ENCODE measurements at places on chromosomes 1 and 21.

DNA sequence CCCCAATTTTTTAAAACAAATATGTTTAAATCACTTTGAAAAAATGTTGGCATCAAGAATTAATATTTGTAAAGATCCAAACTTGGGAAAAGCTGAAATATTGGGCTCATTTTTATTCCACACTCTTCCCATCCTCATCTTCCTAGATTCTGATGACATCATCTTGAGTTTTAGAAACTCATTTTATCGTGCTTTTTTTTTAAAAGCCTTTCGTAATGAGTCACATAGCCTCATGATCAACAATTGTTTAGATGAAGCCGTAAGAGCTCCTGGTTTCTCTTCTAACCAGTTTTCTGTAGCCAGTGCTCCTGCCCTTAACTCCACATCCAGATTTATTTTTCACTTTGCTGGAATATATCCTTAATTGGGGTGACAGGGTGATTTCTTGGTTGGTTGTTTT, 78.6 kb downstream of the POFUT2 start:
- DNase-seq = no peak

DNA sequence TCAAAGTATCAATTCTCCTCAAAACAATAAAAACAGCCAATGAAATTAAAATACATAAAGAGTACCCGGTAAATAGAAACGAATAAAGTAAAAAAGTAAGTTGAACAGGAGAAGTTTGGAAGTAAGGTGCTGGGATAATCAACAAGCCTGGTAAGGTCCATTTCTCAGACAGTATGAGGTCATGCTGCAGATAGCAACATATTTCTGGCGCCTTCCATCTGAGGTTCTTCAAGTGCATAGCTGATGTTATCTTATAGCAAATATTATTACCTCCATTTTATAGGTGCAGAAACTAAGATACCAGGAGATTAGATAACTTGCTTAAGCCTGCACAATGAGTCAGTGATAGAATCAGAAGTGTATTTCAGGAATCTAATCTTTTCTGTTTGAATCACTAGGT, 23.7 kb upstream of the CEP350 start:
- no peak for DNase-seq

GRCh38 chr1:91725989-91726721, 159.8 kb downstream of the TGFBR3 start:
- DNase-seq = no peak

DNA sequence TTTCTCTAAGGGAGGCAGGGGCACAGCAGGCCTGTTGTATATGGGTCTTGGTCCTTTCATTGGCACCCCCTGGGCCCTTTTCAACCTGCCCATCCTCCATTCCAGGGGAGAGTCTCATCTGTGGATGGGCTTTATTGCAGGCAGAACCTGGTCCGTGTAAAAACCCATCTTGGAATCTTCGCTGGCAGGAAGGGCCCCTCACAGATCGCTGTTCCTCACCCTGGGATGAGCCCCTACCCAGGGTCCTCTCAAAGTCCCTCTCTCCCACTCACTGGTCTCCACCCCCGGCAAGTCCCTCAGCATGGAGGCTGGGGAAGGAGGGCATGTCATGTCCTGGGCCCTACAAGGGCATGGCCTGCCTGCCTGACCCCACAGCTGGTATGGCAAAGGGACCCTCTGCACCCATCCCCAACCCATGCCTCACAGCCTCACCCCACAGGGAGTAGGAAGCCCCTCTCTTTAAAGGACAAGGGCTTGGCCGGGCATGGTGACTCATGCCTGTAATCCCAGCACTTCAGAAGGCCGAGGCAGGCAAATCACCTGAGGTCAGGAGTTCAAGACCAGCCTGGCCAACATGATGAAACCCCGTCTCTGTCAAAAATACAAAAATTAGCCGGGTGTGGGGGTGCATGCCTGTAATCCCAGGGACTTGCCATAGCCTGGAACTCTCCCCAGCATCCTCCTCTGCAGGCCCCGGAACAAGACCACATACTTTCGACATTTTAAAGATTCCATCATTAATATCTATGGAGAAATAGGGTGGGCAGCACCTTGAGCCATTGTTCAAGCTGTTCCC, 13.2 kb upstream of the CDA start:
- no peak for DNase-seq

DNA sequence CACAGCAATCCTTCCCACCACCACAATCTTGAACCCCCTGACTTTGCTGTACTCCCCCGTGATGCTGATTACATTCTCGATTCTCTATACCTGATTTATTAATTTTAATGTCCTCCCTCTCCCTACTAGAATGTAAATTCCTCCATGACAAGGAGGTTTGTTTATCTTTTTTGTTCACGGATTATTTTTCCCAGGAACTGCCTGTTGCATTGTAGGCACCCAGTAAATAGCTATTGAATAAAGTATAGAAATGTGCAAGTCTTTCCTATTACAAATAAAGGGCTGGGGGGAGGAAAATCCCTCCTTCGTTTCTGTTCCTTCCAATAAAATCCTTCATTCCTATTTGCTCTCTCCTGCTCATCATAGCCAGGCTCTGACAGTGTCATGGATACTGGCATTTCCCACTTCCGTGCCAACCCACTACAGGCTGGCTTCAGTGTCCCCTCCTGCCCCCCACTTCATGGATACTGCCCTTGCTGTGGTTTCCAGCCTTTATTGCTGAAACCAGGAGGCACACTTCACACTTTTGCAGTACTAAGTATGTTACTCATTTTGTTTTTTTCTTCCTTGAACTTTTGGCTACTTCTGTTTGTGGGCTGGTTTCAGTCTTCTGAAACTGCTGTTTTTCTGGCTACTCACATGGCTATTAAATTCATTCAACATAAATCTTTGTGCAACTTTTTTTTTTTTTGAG, 7.5 kb downstream of the KIF1B start:
- no peak for DNase-seq

DNA sequence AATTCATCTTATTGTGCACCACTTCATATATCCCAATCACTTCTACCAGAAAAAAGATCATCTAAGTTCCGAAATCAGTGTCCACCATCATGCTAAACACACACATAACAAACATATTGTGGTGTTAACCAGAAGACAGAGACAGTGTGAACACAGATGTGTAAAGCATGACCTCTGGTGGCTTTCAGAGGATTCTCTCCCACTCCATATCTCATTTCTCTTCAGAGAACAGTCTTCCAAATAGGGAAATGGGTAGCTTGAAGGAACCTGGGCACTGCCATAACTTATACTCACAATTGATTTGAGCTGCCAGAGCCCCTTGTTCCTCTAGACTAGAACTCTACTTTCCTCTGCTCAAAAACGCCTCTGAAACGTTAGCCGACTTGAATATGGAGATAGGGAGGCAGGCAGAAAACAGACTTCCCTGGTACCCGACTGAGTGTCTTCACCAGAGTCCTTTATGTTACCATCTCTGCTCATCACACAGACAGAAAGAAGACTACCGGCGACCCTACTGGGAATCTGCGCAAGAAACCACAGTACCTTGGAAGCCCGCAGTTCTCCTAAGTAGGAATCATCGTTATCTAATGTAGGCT, 1.8 kb upstream of the ELAPOR1 start:
- peak; percentile 41 for DNase-seq

- DNase-seq = peak; percentile 19
Observed at GRCh38 chr1:41313661-41314131, 47.5 kb upstream of the FOXO6 start.

DNA sequence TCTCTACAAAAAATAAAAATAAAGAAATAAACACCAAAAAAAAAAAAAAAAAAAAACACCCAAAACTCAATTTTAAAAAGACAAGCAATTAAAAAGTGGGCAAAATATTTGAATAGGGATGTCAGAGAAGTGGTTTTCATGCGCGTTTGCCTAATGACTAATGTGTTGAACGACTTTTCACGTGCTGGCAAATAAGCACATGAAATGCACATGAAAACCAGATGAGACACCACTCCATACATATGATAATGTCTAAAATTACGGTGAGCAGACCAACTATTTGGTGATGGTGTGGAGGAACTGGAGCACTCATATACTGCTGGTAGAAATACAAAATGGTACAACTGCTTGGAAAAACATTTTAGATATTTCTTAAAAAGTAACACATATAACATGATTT, 39.4 kb upstream of the UHMK1 start:
- DNase-seq = no peak

- no peak for DNase-seq
Observed at GRCh38 chr21:34110594-34111202, 37.3 kb downstream of the MRPS6 start.

- no peak for DNase-seq
Observed at GRCh38 chr1:27970401-27970800, 10.6 kb downstream of the XKR8 start.

GRCh38 chr1:36326499-36326898, 3.1 kb upstream of the EVA1B start:
- DNase-seq = no peak

GRCh38 chr21:31558189-31558961, 101.1 kb upstream of the SOD1 start:
- DNase-seq = peak; percentile 30

- DNase-seq = no peak
Observed at GRCh38 chr1:4512636-4513035, 141.8 kb upstream of the AJAP1 start.

DNA sequence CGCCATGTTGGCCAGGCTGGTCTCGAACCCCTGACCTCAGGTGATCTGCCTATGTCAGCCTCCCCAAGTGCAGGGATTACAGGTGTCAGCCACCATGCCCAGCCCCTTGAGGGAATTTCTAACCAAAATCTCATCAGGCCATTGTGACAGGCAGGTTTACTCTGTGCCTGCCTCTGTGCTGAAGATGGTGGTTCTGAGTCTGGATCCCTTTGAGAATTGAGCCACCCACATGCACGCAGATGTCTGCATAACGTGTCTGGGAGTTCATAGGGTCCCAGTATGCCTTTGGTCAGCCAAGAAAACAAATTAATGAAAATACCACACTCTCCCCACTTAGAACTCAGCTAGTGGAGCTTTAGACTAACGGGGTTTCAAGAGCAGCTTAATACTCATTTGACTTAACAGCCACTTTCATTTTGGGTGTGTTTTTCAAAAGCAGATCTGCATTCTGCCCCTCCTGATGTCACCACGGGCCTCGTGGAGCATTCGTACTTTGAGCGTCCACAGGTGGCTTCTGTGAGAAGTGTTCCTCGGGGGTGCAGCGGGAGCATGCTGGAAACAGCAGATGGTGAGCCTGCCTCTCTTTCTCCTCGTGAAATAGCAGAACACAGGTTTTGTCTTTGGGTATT, 45.3 kb downstream of the DIP2A start:
- no peak for DNase-seq

DNA sequence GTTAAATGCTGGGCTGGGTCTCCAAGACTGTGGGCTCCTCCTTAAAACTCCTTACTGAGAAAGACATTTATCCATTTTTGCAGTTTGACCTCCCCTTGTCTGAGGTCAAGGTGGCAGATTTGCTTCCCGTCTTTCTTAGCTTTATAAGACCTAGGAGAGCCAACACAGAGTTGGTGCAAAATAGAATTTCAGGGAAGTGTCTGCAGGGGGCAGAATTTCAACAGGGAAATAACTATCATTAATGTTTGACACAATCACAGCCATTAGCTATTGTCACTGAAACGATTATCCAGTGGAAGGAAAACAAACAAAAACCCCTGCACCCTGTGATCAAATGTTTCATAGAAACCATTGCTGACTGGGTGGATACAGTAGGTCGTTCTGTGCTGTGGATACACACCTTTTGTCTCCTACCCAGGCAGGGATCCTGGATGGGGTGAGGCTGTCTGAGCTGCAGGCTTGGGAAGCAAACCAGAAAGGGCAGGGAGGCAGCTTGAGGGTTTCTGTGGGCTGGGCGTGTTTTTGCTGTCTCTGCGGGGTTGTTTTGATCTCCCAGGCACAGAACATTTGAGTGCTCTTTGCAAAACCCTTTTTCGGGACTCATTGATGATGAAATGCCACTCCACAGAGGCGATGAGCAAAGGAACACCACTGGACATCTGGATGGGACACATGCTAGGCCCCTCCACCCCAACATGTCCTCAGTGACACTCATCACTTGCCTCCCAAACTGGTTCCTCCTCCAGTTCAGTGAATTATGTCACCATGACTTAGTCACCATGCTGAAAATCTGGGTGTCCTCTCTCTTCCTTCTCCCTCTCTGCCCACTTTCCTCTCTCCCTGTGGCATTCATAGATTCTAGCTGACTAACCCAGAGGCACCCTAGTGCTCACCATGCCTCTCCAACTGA, 94.2 kb upstream of the SERBP1 start:
- DNase-seq = no peak

DNA sequence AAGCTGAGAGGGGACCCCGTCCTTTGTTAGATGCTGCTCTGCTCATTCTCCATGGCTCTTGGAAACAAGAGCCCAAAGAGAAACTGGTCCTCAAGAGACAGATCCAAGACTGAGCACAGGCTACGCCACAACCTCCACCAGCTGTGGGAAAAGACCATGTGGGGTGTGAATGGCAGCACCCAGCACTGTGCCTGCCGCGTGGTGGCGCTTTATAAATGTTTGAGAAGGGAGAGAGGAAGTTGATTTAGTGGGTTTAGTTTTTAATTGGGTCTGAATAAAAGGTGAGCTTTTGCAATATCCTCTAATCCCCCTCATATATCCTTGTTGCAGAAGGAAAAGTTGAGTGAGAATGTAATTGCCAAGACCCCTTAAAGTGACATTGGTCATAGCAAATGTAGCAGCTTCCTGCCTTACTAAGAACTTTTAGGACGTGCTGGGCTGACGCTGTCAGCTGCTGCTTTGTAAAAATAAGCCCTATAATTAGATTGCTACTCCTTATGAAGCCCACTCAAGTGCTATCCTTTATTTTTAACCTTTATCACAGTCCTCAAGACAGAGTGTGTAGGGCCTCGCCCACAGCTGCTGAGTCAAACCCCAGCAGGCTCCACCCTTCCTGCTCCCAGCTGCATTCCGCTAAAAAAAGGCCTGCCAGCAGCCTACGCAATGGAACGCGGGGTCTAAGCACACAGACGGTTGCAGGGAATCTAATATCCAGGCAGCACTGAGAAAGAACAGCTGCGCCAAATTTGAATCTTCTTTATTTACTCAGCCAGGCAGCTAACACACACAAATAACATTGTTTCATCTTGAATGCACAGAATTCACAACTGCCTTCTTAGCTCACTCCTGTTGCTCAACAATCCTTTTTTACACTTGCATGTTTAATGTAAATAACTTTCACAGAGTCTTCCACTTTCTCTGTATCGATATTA, 47.4 kb upstream of the PRDX6 start:
- peak; percentile 66 for DNase-seq

DNA sequence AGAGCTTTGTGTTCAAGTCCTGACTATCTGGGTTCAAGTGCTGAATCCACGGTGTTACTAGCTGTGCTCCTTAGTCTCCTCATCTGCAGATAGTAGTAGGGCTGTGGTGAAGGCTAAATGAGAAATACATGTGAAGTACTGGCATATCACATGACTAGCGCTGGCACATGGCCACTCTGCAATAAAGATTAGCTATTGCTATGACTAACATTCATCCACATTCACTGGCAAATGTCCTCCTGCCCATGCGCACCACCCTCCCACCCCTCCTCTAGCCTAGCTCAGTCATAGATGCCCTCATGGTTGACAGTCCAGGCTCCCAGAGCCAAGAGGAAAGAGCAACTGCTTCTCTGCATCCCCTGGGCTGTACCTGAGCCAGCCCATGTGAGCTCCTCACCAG, 8.5 kb upstream of the COL8A2 start:
- no peak for DNase-seq
